CD14-positive monocyte (primary cell): ENCODE measurements at places on chromosomes 12 and 14.

DNA sequence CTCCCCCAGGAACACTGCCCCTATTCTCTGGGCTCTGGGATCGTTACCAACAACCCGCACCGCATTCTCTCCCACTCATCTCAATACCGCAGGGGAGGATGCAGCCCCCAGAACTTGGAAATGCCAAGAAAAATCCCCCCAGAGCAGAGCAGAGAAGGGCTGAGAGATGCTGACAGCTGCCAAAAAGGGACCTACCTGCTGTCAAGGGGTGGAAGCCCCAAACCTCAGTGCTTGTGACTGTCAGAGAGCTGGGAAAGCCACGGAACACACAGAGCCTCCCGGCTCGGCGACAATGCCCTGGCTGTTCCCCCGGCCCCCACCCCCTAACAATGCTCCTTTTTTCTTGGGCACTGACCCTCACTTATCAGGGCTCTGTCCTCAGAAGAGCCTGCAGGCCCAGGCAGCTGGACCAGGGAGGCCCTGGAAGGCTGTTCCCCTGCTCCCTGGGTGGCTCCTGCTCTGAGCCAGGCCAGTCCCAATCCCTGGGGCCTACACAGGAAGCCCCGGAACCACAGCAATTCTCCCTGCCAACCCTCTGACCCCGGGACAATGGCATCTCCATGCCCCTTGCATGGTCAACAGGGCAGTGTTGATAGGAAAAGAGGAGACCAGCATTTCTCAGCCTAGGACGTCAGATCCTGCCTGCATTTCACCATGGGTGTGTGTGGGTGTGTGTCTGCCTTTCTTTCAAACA, 78.9 kb downstream of the ITPK1 start:
- no peak for DNase-seq

- no peak for DNase-seq
Observed at GRCh38 chr14:75188086-75188485, 11.7 kb upstream of the TMED10 start.

- DNase-seq, result no peak
Observed at GRCh38 chr12:30829876-30830275, 75.1 kb upstream of the CAPRIN2 start.

- no peak for DNase-seq
Observed at GRCh38 chr12:69633061-69633460, 22.4 kb upstream of the LRRC10 start.

DNA sequence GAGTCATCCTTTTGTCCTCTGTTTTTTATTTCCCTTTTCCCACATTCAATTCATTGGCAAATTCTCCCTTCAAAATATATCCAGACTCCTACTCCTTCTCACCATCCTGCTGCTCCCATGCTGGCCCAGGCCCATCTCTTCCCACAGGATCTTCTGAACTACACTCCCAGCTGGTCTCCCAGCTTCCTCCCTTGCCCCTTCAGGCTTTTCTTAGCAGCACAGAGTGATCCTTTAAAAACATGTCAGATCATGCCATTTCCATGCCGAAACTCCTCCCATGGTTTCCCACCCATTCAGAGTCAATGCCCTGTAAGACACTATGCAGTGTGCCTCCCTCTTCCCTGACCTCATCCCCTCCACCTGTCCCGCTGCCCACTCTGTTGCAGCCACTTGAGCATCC, 2.4 kb upstream of the KRT84 start:
- no peak for DNase-seq

DNA sequence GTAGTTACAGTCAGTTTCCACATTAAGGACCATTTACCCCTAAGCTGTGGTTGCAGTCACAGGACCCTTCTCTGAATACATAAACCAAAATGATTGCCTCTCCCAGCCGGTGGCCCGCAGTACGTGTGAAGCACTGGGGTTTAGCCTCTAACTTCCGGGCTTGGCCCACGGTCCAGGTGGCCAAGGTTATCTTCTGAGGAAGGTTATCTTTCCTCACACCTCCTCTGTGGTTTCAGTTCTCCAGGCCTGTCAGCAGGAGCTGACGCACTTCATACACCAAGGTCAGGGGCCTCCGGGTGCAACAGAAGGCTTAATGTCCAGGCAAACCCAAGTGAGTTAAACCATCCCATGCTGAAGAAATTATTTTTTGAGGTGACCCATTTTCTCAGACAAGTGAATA, 291.0 kb upstream of the FKBP4 start:
- no peak for DNase-seq

DNA sequence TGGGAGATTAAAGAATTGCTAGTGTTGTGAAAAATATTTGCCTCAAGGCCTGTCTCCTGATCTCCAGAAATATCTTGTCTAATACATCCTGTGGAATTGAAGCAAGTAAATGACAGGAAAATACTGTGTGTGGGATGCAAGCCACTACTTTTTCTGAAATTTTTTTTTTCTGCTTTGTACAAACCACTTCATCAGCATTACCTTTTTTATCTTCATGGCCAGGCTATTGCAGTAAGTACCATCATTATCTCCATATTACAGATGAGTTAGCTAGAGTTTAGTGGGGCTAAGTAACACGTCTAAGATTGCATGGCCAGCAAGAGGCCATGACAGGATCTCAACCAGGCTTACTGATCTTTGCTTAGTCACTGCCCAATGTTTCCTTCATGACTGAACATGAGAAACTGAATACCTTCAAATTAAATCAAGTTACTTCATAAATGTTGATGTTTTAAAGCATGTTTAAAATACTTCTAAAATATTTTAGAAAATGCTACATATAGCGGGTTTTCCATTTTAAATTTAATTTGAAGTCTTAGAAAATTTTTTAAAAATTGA, 273.7 kb downstream of the SLC6A15 start:
- DNase-seq, result no peak

GRCh38 chr12:4626543-4626942, 22.3 kb downstream of the AKAP3 start:
- DNase-seq, result no peak

GRCh38 chr12:111034886-111035577, 114.7 kb upstream of the MYL2 start:
- no peak for DNase-seq

GRCh38 chr14:59265808-59266207, 77.3 kb downstream of the DAAM1 start:
- no peak for DNase-seq

GRCh38 chr12:4251216-4251891, 22.2 kb upstream of the CCND2 start:
- DNase-seq, result no peak

GRCh38 chr12:86724716-86725115, 468.5 kb upstream of the MGAT4C start:
- no peak for DNase-seq

GRCh38 chr14:92892589-92892988, 30.4 kb upstream of the CHGA start:
- DNase-seq, result no peak

GRCh38 chr12:62372134-62372533, 94.5 kb upstream of the MON2 start:
- DNase-seq, result no peak

- no peak for DNase-seq
Observed at GRCh38 chr14:94427016-94427613, 25.5 kb downstream of the SERPINA11 start.

DNA sequence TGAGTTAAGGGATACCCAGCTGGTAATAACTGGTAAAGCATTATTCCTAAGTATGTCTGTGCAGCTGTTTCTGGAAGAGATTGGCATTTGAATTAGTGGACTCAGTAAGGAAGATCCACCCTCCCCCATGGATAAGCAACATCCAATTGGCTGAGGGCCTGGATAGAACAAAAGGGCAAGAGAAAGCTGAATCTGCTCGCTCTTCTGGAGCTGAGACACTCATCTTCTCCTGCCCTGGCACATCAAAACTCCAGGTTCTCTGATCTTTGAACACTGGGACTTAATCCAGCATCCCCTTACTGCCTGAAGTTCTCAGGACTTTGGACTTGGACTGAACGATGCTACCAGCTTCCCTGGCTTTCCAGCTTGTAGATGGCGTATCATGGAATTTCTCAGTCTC, 63.1 kb upstream of the CNOT2 start:
- no peak for DNase-seq

DNA sequence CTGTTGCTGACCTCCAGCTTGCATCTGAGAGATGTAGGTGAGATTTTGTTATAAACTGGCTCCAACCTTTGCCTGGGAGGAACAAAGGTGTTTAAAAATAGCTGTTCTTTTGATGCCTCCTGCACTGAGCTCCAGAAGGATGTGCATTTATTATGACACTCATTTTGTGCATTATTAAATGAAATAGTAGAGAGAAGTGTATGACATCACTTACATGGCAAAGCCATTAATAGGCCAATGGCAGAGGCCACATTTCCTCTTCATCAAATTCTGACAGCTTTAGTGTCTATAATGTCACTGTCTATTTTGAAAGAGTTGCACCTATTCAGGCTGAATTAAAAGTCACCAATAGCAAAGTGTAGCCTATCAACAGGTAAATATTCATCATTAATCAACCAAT, 564.6 kb downstream of the FLRT2 start:
- DNase-seq, result no peak

- no peak for DNase-seq
Observed at GRCh38 chr14:72483311-72483710, 410.6 kb downstream of the DPF3 start.

- DNase-seq, result no peak
Observed at GRCh38 chr14:61462566-61463193, 141.3 kb downstream of the PRKCH start.

GRCh38 chr12:17264603-17265002, 658.6 kb upstream of the LMO3 start:
- DNase-seq, result no peak

DNA sequence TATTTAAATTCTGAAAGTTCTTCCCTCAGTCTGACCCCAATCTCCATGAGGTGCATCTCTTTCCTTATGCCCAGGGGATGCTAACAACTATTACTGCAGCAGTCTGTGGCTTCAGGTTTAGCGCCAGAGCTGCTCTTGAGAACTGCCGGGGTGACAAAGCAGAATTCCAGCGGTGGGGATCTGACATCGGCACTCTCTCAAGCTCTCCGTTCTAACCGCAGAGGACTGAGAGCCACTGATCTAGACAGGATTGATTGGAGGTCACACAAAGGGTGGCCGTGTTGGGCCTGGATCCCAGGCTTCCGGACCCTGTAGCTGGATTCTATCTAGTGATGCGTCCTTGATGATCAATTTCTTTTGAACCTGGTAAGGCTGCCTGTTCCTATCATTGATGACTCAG, 155.6 kb upstream of the TMEM132C start:
- DNase-seq, result no peak

GRCh38 chr12:10241727-10242126, 29.1 kb downstream of the GABARAPL1 start:
- no peak for DNase-seq

DNA sequence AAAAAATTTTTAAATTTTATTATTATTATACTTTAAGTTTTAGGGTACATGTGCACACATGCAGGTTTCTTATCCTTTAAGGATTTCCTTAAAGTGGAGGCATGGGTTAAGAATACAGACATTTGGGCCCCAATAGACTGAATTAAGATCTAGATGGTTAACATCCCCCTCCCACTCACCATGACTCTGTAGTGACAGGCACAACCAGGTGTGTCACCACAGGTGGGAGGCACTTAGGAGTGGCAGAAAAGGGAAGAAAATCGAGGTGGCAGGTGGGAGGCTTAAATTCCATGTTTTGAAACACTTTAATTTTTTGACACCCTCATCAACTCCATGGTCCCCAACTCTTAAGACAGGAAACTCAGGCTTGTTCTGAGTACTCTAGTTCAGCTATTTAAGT, 37.6 kb upstream of the GRIP1 start:
- no peak for DNase-seq

DNA sequence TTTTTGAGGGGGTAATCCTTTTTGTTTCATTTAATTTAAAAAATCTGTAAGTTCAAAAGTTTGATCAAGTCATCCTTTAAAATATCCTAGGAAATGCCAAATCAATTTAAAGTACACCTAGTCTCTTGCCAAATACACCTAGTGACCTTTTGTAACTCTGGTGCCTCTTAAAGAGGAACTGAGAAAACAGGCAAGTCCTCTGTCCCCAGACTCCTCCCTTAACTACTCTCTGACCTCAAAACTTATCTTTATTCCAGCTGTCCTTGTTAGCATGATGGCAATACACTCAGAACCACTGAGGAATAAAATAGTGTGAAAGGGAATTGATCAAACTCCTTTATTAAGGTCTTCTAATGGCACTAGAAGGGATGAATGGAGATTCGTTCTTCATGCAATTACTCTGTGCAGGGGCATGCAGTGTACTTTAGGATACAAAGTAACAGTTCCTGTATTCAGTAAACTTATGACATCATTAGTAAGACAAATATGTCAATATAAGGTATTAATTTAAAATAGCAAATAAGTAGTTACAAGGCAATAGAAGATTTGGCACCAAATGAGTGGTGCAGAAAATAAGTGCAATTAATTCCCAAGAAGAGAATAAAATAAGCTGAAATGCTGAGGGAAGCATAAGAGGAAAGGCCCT, 3.3 kb downstream of the FAR2 start:
- peak; percentile 38 for DNase-seq

- DNase-seq, result peak; percentile 85
Observed at GRCh38 chr12:118356809-118357256, 15.9 kb downstream of the TAOK3 start.

GRCh38 chr14:37819155-37820015, 224.0 kb downstream of the TTC6 start:
- DNase-seq, result no peak

DNA sequence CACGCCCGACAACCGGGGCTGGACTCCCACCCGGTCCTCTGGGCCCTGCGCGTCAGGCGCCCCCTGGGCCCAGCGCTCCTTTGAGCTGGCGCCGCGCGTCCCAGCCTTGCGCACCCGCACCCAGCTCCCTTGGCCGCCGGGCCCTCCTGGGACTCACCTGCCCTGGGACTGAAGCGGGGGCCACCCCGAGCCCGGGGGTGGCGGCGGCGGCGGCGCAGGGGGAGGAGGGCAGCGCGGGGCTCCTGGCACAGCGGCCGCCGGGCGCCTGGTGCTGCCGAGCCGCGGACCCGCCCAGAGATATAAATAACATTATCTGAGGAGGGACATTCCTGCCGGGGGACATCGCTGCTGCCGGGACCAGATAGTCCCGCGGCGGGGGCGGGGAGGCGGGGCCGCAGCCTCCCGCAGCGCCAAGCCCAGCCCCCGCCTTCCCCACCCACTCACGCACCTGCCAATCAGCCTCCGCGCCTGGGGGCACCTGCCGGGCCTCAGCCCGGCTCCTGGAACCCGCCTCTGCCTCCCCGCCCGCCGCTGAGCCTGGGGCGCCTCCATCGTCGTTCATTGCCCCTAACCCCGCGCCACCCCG, at the start of gene SPTB:
Gene SPTB (minus strand): TSS at position 273 of the 586 bp plus-strand sequence. CDS start 56,813 bp downstream, outside the sequence.
- no peak for DNase-seq

- no peak for DNase-seq
Observed at GRCh38 chr12:106598003-106598402, 15.2 kb downstream of the RFX4 start.

- DNase-seq, result no peak
Observed at GRCh38 chr12:39613525-39613924, 6.1 kb downstream of the ABCD2 start.

DNA sequence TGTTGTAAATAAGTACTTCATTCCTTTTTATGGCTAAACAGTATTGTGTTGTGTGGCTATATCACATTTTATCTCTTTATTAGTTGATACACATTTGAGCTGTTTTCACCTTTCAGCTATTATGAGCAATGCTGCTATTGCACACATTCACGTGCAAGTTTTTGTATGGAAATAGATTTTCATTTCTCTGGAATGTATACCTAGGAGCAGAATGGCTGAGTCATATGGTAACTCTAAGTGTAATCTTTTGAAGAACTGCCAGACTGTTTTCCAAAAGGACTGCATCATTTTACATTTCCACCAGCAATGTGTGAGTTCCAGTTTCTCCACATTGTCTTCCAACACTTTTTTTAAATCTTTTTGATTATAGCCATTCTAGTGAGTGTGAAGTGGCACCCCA, 134.0 kb downstream of the SRGAP1 start:
- no peak for DNase-seq

GRCh38 chr12:101634724-101635123, 40.0 kb downstream of the MYBPC1 start:
- peak; percentile 27 for DNase-seq
